ENCODE measurements at places on chromosomes 16 and 17. TPM values are rescaled to one million over a fixed set of nuclear protein-coding genes. Genes with fewer than 3 reads are reported as not detected.

MFAP4 gene
- not detected for total RNA-seq

DNA sequence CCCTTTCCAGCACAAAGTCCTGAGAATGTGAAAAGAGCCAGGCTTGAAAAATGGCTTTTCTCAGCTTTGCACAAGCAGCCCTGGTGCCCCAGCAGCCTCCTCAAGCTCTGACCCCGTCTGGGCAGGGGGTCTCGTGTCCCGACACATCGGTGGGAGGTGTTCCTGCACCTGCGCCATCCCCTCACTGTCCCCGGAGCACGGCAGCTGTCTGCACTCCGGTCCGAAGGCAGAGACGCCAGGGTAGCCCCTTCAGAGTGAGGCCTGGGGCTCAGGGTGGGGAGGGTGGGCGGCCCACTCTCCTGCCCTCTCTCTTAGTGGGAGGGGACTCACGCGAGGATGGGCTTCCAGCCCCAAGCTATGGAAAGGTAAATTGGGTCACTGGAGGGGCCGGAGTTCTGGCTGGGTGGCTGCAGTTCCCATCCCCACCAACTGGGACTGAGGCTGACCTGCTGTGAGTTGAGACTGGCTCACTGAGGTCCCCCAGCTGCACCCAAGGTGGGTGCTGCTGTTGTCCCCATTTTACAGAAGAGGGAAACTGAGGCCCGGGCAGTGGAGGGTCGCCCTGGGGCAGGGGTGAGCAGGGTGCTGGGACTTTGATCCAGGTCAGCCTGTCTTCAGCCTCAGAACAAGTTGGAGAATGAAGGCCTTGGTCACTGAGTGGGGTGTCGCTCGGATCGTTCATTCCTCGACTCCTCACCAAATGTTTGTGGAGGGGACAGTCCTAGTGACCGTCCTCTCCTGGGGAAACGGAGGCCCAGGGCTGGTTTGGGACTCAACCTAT lies 2.3 kb upstream of the BAIAP3 start:
- peaks cover 17% of the 10 kb centered on the region for H3K4me1 ChIP-seq
- peaks cover 3% of the 10 kb centered on the region for H3K36me3 ChIP-seq
- H3K4me3 ChIP-seq, result peak overlapping the region; percentile 35
- no peak for DNase-seq

LITAF gene
- total RNA-seq, result 149 TPM

DNA sequence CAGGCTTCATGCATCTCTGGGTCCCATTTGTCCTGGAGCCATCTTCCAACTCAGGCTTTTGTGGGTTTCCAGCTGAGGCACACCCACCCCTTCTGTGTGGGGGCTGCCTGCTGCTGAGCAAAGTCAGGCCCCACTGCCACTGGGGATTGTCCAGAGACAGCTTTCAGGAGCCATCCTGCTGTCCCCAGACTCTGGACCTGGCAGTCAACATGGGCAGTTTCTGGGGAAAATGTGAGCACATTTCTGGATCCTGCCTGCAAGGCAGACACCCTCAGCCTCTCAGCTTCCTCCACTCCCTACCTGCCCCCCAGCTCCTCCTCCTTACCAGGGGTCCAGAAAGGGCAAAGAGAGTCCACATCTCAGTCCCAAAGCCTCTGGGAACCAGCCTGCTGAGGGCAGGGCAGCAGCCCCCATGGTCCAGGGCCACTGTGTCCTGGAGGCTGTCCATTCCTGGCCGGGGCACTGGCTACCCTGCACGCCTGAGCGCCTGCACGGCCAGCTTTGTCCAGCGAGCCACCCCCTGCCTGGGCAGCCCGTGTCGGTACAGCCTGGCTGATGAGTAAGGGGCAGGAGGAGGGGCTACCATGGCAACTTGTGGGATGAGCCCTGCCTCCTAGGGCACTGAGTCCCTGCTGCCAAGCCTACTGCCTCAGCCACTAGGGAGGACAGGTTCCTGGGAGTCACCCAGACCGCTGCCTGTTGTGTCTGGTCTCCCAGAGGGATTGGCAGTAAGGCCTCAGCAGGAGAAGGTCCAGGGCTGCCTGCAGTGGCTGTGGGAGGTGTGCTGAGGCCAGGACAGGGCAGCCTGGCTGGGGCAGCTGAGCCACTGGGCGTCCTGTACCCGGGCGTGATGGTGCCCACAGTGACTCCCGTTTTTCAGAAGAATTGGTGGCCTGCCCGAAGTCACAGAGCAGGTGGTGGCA lies at the start of gene SLC47A2:
Gene SLC47A2 (minus strand): TSS at position 477 of the 923 bp plus-strand sequence. CDS start 29 bp downstream, at position 448.
- no peak within 1 kb of the TSS for H3K27ac ChIP-seq
- DNase-seq, result no peak
- H3K4me1 ChIP-seq, result no peaks in the 10 kb centered on the region
- H3K4me3 ChIP-seq, result no peak within 1 kb of the TSS
- no peaks in the 10 kb centered on the region for H3K36me3 ChIP-seq

DNA sequence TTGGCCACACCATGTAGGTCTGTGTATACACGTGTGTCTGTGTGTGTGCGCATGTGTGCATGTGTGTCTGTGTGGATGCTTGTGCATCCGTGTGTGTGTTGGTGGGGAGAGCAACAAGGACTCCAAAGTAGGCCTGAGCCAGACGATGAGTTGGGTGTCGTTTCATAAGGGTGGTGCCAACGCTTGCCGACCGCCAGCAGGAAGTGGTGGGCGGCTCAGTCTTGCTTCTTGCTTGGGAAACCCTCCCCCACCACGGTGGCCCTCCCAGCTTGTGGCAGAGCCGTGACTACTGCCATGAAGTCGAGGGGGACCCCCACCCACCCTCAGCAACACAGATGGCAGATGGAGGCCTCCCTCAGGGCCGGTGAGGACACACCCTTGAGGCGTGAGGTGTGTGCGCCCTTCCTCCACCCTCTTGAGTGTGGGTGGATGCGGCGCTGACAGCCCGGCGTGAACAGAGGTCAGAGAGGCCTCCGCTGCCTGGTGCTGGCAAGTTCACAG lies 17.5 kb downstream of the SBK1 start:
- H3K4me3 ChIP-seq, result peak overlapping the region; percentile 30
- peak overlapping the region; percentile 91 for H3K27ac ChIP-seq
- no peaks in the 10 kb centered on the region for H3K27me3 ChIP-seq
- peaks cover 40% of the 10 kb centered on the region for H3K4me1 ChIP-seq
- H3K36me3 ChIP-seq, result peaks cover 10% of the 10 kb centered on the region
- peak; percentile 90 for DNase-seq

GRCh38 chr17:58279016-58279711 lies 1.6 kb downstream of the MPO start:
- H3K36me3 ChIP-seq, result no peaks in the 10 kb centered on the region
- H3K4me1 ChIP-seq, result peaks cover 4% of the 10 kb centered on the region
- DNase-seq, result no peak
- H3K4me3 ChIP-seq, result no peak overlapping the region
